Spinal cord (tissue), 10 donors: ENCODE measurements at places on chromosomes 2 and 18. TPM values are rescaled to one million over a fixed set of nuclear protein-coding genes. Genes with fewer than 3 reads are reported as not detected.
A peak's percentile ranks its signal among the peaks of the same experiment; 100 is the strongest.

DNA sequence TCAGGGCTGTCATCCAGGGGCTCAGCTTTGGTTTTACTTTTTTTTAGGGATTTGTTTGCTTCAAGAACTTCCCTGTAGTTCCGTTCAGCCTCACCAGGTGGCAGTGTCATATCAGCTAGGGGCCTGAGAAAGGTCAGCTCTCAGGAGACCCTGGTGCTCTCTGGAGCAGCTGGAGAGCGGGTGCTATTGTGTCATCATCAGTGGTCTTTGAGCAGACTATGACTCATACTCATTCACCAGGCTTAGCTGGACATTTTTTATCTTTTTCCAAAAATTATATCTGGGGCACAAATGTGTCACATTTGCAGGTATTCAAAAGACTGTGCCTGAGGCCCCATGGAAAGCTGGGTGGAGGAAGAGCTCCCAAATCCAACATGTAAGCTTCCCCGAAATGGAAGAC lies 24.4 kb downstream of the ZNF892 start:
- no peaks in the 10 kb centered on the region for H3K4me1 ChIP-seq
- H3K36me3 ChIP-seq, result no peaks in the 10 kb centered on the region
- peak; percentile 73 for DNase-seq
- H3K27ac ChIP-seq, result no peak overlapping the region
- no peak overlapping the region for H3K4me3 ChIP-seq
- H3K27me3 ChIP-seq, result no peaks in the 10 kb centered on the region

Gene GREB1L
- total RNA-seq, result 13.8 TPM

Gene DAW1
- 5.0 TPM for total RNA-seq

DNA sequence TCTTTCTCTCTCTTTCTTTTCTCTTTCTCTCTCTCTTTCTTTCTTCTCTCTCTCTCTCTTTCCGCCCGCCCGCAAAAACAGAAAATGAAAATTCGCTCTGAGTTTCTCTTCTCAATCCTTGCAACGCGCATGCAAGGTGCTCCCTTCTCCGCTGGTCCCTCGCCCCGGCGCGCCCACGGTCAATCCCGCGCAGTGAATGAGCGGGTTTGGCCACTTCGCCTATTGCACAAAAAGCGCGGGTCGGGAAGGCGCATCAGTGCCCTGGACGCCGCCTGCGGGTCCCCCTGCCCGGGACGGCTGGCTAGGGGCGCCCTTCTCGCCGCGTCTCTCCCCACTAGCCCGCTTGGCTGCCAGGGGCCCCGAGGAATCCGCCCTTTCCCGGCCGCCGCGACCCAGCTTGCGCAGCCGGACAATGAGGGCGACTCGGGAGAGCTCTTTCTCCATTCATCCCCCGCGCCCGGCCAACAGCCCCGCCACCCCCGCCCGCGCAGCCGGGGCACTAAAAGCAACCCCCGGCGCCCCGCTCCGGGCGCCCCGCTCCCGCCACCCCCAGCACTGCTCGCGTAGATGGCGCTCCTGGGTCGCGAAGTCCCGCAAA lies 706 bp downstream of the LAMA1 start:
- H3K27me3 ChIP-seq, result peaks cover 2% of the 10 kb centered on the region
- H3K36me3 ChIP-seq, result no peaks in the 10 kb centered on the region
- DNase-seq, result no peak
- peaks cover 19% of the 10 kb centered on the region for H3K4me1 ChIP-seq

- no peaks in the 10 kb centered on the region for H3K4me1 ChIP-seq
- no peaks in the 10 kb centered on the region for H3K36me3 ChIP-seq
- no peak for DNase-seq
- no peak overlapping the region for H3K27ac ChIP-seq
- H3K4me3 ChIP-seq, result no peak overlapping the region
Observed at GRCh38 chr2:7515327-7515726, 598.1 kb downstream of the RNF144A start.

DNA sequence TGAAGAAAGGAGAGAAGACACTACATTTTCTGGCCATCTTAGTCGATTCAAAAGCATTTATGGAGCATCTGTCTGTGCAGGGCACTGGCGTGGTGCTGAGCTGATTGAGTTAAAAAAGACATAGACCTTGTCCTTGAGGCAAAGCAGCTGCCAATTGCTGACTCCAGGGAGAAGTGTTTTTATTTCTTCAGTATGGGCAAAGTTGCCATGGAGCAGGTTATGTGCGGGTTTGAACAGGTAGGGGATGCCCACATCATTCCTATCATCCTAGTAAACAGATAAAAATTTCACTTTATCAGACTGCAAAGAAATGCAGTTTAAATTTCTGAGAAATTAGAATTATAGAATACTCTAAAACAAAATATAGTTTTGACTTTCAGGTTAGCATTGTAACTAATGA lies 125.8 kb downstream of the NUP35 start:
- H3K36me3 ChIP-seq, result no peaks in the 10 kb centered on the region

- no peaks in the 10 kb centered on the region for H3K27me3 ChIP-seq
- no peaks in the 10 kb centered on the region for H3K36me3 ChIP-seq
- H3K27ac ChIP-seq, result no peak overlapping the region
- no peak for DNase-seq
- H3K4me1 ChIP-seq, result no peaks in the 10 kb centered on the region
Observed at GRCh38 chr2:237182422-237183123, 96.9 kb downstream of the COPS8 start.
